ENCODE measurements at places on chromosomes 2 and 18. TPM values are rescaled to one million over a fixed set of nuclear protein-coding genes. Genes with fewer than 3 reads are reported as not detected.

The SMYD1 gene
- total RNA-seq, result not detected

The RASGRP3 gene
- total RNA-seq, result 8.0 TPM

The VAMP8 gene
- 135 TPM for total RNA-seq

GRCh38 chr2:118442996-118443553 lies 354.8 kb downstream of the INSIG2 start:
- DNase-seq, result no peak

DNA sequence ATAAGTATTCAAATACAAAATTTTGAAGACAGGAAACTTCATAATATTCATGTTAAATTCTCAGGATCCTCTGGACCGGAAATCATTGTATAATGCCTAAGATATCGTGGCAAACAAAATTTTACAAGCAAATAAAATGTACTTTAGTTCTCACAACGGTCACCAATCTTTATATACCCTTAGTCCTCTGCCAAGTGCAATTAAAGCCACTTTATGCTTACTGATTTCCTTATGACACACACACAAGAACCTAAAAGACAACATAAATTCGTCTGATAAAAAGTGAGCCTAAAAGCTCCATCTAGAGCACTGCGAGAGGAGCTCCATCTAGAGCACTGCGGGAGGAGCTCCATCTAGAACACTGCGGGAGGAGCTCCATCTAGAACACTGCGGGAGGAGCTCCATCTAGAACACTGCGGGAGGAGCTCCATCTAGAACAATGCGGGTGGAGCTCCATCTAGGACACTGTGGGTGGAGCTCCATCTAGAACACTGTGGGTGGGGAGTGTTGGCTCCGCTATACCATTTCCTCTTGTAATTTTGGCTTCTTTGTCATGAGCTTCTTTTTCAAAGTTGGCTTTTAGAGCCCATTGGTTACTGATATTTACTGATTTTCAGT lies 15.9 kb downstream of the ATP8B1 start:
- no peak for DNase-seq

Measured in activated naive CD8-positive, alpha-beta T cell treated with anti-CD3 and anti-CD28 coated beads, Interleukin-2, amount 10 ng/mL, durations not matched to agents 7 days and 5 days (primary cell).